ENCODE measurements at places on chromosomes 4 and X.

- DNase-seq, result no peak
These were observed 172.9 kb downstream of the PTTG2 start for GRCh38 chr4:38132843-38133662.

DNA sequence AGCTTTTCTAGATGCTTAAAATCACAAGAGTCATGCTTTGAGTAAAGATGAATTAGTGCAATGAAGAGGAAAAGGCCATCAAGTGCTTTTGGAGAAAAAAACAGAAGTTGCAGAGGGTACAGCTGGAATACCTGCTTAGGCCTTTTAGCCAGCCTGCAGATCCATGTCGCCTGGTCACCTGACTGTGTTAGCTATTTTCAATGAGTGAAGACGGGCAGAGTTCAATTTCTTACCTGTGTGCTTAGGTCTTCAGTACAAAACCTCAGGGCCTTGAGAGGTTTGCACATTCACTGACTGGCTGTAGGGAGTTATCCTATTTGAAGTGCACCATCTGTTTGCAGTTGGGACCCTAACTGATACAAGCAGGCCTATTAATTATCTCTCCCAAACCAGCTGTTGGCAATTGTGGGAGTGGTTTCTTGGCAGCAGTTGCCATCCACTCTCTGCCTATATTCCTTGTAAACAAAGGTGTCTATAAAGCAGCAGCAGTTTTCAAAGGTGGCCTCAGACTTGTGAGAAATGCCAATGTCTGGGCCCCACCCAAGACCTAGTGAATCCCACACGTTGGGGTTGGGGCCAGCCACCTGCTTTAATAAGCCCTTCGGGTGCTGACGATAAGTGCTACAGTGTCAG lies 16.3 kb upstream of the FAT1 start:
- DNase-seq, result no peak

DNA sequence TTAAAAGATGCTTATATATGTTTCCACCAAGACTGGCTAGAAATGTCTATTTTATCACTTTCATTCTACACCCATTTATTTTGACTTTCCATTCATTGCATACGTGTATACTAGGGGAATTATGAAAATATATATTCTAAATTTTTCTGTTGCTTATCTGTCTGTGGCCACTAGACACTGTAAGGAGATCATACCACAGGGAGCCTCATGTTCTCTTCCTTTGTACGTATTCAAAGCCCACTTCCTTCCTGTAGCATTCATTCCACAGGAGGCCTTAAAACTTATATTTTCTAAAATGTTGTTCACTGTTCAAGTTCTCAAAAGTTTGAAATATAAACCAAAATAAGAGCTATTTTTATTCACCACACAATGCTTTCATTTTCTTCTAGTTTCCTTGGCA lies 1848.9 kb upstream of the TENM3 start:
- DNase-seq, result no peak

GRCh38 chr4:26141911-26142638 lies 178.7 kb upstream of the RBPJ start:
- no peak for DNase-seq

- no peak for DNase-seq
These were observed 73.1 kb downstream of the PALLD start for GRCh38 chr4:168569931-168570276.
